CD4-positive, alpha-beta T cell treated with Interferon alpha-2 for 1 hour (primary cell): ENCODE measurements at places on chromosomes 16 and 17.
A peak's percentile ranks its signal among the peaks of the same experiment; 100 is the strongest.

DNA sequence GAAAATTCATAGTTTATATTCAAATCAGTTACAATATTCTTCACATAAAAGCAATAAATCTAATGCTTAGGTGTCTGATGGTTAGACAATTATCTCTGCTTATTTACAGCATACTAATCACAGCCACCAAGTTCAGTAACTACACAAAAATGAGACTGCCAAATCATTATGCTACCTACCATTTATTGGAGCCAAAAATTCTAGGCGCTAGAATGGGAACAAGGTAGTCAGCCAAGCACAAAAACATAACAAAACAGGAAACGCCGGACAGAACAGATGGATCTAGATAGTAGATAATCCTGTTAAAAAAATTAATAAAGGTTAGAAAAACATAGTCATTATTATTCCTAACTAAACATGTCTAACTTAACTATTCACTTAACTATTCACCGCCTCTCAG, 3.6 kb downstream of the ARL6IP1 start:
- DNase-seq = no peak

- peak; percentile 50 for DNase-seq
Measured at GRCh38 chr16:23060458-23061320, 88.6 kb downstream of the USP31 start.

DNA sequence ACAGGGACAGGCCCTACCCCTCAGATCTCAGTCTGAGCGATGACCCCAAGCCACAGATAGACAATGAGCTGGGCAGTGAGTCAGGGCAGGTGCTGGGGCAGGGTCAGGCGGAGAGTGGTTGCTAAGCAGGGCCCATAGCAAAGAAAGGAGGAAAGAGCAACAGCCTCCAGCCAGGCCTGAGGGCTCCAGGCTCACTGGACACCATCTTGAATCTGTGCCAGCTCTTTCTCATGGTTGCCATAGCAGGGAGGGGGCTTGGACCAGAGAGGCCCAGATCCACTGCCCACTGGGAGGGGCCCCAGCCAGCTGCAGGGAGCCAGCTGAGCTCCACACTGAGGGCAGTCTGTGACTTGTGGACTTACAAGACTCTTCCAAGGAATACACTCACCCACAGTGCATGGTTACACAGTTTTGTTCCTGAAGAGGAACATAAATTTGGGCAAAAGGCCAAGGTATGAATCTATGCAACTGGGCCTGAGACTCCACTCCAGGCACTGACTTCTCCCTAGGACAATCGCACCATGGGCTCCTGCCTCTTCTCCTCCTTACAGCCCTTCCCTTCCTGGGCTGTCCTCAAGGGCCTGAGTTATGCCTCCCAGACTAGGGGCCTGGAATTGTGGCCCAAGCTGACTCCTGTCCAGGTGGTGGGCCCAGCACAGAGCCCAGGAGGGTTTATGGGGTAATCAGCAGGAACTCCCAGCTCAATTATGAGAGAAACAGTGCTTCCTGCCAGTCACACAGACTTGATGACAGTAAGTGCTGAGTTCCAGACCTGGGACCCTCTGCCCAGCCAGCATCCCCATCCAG, 59.9 kb downstream of the BEAN1 start:
- no peak for DNase-seq

GRCh38 chr16:1338855-1339675, 5.6 kb downstream of the BAIAP3 start:
- no peak for DNase-seq

GRCh38 chr16:31528523-31529107, 915 bp downstream of the AHSP start:
- no peak for DNase-seq

DNA sequence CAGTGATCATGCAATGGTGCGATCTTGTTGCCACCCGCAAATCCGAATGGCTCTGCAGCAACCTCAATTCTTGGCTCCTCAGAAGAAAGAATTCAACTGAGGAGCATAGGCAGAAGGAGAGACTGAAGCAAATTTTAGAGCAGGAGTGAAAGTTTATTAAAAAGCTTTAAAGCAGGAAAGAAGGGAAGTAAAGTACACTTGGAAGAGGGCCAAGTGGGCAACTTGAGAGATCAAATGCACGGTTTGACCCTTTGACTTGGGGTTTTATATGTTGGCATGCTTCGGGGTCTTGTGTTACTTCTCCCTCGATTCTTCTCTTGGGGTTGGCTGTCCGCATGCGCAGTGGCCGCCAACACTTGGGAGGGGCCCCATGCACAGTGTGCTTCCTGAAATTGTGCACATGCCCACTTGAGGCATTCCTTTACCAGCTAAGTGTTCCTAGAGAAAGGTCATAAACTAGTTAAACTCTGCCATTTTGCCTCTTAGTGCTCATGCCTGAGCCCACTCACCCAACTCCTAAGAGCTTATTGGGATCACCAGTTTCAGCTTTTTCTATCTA, 36.7 kb downstream of the ZNRF1 start:
- no peak for DNase-seq

GRCh38 chr17:39246274-39246673, 20.5 kb upstream of the STAC2 start:
- DNase-seq = no peak

DNA sequence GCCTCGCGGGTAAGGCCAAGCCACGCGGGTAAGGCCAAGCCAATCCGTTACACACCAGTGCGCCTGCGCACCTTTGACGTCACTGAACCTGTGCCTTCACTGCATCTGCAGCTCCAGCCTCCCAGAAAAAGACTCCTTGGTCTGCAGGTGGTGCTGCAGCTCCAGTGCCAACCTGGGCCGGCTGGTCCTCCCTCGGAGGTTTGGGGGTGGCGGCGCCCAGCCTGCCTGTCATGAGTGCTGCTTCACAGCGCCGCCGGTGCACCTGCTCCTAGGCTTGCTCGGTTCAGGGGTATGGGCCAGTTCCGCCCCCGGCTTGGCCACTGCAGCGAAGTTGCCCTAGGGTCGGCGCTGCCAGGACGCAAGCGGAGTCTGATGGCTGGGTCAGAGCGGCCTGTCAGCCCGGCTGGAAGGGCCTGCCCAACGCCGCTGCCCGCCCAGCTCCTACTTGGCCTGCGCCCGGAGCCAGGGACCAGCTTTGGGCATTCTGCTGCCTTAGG, 146.6 kb downstream of the USP22 start:
- peak; percentile 73 for DNase-seq

- no peak for DNase-seq
Measured at GRCh38 chr17:82697808-82698064, 762 bp downstream of the RAB40B start.

DNA sequence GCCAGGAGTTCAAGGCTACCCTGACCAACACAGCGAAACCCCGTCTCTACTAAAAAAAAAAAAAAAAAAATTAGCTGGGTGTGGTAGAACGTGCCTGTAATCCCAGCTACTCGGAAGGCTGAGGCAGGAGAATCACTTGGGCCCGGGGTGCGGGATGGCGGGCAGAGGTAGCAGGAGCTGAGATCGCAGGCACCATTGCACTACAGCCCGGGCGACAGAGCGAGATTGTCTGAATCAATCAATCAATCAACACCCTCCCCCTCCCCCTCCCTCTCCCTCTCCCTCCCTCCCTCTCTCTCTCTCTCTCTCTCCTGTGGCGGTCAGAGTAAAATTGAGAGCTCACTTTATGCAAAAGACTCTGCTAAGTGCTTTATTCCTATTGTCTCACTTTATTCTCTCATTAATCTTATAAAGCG, 1.2 kb downstream of the HSDL1 start:
- DNase-seq = no peak

GRCh38 chr17:72631949-72632684, 460.4 kb downstream of the SLC39A11 start:
- no peak for DNase-seq

- no peak for DNase-seq
Measured at GRCh38 chr17:67526700-67527099, 149.6 kb downstream of the PITPNC1 start.

- no peak for DNase-seq
Measured at GRCh38 chr17:9451934-9452333, 123.7 kb downstream of the STX8 start.

GRCh38 chr17:46742565-46743270, 75.8 kb downstream of the WNT3 start:
- DNase-seq = no peak

DNA sequence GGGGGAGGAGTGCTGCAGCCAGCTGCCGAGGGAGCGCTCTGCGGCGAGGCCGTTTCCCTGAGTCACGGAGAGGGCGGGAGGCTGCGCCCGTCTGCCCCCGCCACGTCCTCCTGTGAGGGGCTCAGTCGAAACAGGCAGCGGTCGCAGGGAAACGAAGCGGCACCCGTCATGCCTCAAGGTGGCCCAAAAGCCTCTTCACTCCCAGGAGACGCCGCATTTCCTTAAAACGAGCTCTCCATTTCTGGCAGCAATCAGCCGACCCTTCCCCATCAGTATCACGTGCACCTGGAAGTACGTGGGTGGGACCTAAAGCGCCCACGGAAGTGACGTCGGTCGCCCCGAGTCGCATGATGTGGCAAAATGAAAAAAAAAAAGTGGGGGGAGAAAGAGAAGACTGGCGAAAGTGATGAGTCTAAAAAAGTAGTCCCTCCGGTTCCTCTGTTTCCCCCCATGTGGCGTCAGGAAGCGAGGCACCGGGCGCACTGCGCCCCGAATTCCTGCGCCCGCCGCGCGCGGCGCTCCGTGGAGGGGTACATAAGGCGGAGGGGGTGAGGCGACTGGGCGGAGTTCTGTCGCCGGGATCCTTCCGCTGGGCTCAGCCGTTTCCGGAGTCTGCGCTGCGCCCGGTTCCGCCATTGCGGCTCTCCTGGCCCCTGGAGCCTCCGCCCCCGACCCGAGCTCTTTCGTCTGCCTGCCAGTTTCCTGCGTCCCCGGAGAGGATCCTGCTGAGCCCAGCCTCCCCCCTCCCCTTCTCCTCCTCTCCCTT, at the start of gene CLTC:
CLTC (plus strand) TSS at position 598 of the 766 bp plus-strand sequence. CDS start 237 bp downstream, outside the sequence.
- peak; percentile 92 for DNase-seq

- DNase-seq = no peak
Measured at GRCh38 chr16:77657016-77657415, 65.3 kb upstream of the NUDT7 start.

GRCh38 chr16:57313509-57313908, 29.0 kb upstream of the PLLP start:
- DNase-seq = no peak

GRCh38 chr17:3213587-3213986, 6.1 kb downstream of the OR1A1 start:
- no peak for DNase-seq

- DNase-seq = no peak
Measured at GRCh38 chr16:73190688-73191659, 143.0 kb upstream of the ZFHX3 start.

- DNase-seq = peak; percentile 37
Measured at GRCh38 chr17:44004761-44005526, 522 bp downstream of the NAGS start.

DNA sequence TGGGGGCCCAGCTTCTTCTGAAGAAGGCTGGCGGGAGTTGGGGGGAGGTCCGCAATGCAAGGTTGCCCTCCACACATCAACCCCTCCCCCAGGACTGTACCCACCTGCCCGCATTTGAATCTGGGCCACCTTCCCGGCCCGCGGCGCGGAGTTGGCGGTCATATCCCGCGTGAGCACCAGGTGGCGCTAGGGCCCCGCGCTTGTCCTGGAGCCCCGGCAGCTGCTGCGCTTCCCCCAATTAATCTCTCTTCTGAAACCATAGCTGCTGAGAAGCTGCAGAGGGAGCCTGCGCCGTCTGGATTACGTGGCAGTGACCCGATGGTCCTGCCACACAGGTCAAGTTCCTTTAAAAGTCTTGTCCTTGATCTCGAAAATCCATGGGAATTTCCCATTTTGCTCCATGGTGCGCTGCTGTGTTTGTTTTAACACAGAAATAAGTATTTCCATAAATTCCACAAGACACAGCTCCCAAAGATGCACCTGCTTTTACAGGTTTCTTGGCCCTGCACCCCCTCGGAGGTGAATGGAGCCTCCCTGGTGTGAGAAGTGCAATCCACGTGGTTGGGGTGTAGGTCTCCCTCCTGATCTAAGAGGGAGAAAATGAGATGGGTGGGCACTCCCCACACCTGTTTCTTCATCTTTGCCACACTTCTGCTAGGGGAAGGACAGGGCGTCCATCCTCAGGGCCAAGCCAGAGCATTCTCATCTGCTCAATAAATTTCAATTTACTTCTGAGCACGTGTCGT, 22.1 kb downstream of the COX4I1 start:
- DNase-seq = peak; percentile 79

GRCh38 chr16:13376174-13376573, 474.8 kb downstream of the SHISA9 start:
- DNase-seq = no peak

- no peak for DNase-seq
Measured at GRCh38 chr16:69435977-69436820, 11.8 kb downstream of the CYB5B start.

DNA sequence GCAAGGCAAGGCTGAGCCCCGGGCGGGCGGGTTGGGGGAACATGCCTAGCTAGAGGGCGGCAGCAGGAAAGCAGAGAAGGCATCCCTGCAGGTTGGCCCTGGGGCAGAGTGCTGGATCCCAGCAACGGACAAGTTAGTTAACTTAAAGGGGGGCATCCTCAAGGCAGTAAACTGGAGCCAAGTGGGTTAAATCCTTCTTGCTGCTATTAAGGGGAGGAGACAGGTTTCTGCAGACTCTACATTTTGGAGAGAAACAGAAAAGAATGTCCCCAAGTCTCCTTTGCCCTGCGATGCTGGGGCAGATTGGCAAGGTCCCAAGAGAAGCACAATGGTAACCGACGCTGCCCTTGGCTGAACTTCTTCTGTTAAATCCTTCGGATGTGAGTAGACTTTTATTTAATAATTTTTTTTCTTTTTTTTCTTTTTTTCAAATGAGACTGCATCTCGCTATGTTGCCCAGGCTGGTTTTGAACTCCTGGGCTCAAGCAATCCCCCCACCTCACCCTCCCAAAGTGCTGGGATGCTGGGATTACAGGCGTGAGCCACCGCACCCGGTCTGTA, 14.0 kb downstream of the ATP5PD start:
- no peak for DNase-seq

GRCh38 chr17:40901981-40902474, 17.0 kb upstream of the KRT20 start:
- DNase-seq = no peak

- no peak for DNase-seq
Measured at GRCh38 chr17:42527932-42528331, 8.1 kb upstream of the NAGLU start.

DNA sequence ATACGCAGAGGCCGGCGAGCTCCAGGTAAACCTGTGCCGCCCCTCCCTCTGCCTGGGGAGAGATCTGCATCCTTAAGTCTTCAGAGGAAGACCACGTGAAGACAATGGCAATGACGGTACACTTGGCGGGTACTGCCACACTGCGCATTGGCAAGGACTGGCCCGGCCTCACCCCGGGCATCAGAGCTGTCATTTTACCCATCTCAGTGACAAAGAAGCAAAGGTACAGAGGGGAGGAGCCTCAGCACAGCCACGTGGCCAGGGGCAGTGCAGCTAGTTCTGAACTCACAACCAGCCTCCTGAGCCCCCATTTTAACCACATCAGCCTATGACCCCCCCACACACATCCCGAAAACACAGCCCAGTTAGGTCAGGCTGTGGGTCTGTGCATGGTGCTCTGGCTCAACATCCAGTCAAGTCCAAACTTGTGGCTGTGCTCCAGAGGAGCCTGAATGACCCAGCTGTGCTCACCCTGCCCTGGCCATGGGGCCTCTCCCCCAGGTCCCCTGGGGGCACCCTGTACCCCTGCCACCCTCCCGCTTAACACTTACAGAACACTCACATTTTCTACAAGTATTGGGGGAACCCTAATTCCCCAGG, 80.6 kb downstream of the C16orf95 start:
- no peak for DNase-seq
